Hematopoietic multipotent progenitor cell treated with erythropoietin and hydrocortisone succinate and interleukin-3 and kit ligand, for 6 days (in vitro differentiated cells): ENCODE measurements at places on chromosomes 13 and 19.

GRCh38 chr13:105349082-105349723 is 1186.3 kb downstream of the EFNB2 start:
- DNase-seq: no peak

- no peak for DNase-seq
Measured at GRCh38 chr13:29266756-29267733, 328.4 kb downstream of the SLC7A1 start.

DNA sequence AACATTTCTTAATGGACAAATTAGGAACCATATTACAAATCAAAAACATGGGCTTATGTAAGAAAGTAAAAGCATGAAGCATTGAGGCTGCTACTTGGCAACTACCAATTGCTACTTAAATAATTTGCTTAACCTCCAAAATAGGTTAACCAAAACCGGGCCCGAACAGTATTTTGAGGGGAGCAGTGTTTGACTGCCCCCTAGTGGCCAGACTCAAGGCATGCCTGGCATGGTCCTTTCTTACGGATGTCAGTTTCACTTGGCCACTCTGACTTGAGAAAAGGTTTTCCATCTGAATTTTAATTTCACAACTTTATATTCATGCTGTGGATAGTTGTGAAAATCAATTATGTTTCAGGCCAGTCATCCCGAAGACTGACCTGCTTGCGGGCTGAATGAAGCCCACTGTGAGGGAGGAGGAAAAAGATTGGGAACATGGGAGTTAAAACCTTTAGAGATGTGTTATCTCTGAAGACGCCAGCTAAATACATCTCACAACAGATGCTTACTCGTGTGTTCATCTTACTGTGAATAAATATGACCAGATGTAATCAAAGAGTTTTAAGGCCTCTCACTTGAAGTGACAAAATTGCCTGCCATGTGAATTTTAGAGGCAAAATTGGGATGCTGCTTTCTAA is 2.9 kb downstream of the RXFP2 start:
- peak; percentile 87 for DNase-seq

- DNase-seq: peak; percentile 21
Measured at GRCh38 chr13:95588721-95589120, 36.2 kb downstream of the CLDN10 start.

- DNase-seq: no peak
Measured at GRCh38 chr13:71382285-71382684, 484.7 kb downstream of the DACH1 start.

DNA sequence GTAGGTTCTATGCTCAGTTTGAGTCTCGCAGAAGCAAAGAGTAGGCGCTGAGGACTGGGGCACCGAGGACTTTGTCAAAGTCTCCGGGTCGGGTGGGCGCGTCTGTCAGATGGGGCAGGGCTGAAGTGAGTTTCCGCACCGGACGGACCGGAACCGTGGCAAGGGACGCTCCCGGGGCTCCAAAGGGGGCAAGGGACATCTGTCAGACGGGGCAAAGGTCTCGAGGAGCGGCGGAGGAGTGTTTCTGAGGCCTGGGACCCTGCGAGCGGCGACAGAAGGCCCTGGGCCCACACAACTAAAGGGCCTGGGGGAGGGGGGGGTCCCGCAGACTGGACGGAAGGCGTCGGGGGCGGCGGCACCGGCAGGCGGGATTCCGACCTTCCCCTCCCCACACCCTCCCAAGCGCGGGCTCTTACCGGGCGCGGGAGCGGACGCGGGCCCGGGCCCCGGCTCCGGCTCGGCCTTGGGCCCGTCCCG is 13.3 kb upstream of the AKAP8L start:
- peak; percentile 41 for DNase-seq

DNA sequence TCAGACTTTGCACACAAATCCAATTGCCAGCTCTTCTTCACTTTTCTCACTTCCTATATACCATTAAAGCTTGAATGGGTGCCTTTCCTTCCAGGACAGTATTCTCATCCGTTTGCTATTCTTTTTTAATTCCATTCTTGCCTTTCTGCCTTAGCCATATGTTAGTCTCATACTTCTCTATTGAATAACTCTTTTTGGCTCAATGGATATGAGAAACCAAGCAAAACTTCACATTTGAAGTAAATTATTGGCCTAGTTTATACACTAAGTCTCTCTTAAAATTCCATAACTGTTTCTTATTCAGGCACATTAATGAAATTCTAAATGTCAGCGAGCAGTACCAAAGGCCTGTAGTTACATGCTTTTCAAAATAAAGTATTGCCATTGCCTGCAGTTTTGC is 129.6 kb upstream of the FRY start:
- no peak for DNase-seq

DNA sequence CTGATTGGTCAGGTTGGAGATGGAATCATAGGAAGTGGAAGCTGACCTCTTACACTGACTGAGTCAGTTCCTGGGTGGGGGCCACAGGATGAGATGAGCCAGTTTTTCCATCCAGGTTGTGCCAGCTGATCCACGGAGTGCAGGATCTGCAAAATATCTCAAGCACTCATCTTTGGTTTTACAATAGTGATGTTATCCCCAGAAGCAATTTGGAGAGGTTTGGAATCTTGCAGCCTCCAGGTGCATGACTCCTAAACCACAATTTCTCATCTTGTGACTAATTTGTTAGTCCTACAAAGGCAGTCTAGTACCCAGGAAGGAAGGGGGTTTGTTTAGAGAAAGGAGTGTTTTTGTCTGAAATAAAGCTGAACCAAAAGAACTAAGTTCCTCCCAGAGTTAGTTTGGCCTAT is 212.8 kb downstream of the SLITRK6 start:
- no peak for DNase-seq

- DNase-seq: no peak
Measured at GRCh38 chr13:31441800-31442510, 242.2 kb downstream of the B3GLCT start.
